ENCODE measurements at places on chromosomes 4 and X.

DNA sequence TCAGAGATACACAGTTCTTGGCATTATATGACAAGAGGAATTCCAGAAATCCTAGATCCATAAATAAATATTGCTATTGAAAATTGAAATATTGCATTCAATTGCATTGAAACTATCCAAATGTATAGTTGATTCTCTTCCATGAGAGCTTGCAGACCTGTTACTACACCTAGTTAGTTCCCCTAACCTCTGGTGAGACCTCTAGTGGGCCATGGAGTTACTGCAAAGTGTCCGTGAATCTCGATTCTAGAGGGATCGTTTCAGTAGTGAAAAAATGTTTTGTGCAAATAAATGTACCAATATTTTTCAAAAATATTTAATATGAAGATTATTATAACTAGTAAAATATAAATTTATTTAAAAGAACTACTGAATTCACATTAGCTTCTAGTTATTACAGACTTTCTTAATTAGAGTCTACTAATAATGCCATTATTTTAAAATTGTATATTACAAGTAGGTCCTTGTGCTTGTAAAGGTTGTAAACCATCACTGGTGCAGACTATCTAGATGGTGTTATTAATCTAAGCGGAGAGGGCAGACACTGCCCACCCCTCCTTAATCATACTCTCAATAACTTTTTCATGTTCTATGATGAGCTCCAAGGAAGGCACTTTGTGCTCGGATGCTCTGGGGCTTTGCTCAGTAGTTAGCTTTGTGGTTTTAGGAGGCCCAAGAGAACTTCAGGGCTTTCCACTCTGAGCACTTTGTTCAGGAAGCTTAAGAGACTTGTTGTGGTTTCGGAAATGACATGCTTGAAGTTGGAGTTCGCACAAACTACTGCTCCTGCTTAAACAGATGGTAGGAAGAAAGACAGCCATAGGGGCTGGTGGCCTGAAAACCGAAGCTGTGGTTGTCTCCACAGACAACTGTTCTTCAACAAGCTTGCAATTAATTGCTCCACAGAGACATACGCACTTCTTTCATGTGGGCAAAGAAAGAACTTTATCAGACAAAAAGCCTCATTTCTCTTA lies 42.8 kb downstream of the IL21 start:
- peak; percentile 62 for DNase-seq

- peak; percentile 6 for DNase-seq
Observed at GRCh38 chrX:80879143-80879542, 69.5 kb upstream of the BRWD3 start.

- peak; percentile 69 for DNase-seq
Observed at GRCh38 chr4:42331914-42332368, 65.3 kb upstream of the SHISA3 start.

GRCh38 chr4:158461336-158461735 lies 60.3 kb upstream of the RXFP1 start:
- no peak for DNase-seq

All from fibroblast of pulmonary artery (primary cell).